NCI-H1417 treated with DMSO at 0.1 percent for 48 hours (cell line): ENCODE measurements at places on chromosomes 4 and X.

DNA sequence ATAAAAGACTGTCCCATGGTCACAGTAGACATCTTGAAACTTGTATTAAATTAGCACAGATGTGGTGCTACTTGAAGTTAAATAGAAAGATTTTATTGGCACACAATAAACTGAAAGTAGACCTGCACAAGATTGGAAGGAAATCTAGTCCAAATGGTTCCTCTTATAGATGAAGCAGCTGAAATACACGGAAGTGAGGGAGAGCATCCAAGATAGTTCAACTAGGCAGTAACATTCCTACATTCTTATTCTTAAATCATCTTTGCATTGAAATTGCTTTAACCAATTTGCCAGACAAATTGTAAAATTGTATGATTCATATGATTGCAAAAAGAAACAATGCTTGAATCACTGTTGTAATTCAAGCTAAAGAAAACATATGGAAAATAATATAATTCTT is 87.6 kb upstream of the VCX3B start:
- DNase-seq = no peak

- no peak for DNase-seq
Measured at GRCh38 chrX:119880552-119881437, 9.2 kb downstream of the NDUFA1 start.

GRCh38 chrX:72271091-72271788 is 5.8 kb downstream of the RPS4X start:
- DNase-seq = no peak

DNA sequence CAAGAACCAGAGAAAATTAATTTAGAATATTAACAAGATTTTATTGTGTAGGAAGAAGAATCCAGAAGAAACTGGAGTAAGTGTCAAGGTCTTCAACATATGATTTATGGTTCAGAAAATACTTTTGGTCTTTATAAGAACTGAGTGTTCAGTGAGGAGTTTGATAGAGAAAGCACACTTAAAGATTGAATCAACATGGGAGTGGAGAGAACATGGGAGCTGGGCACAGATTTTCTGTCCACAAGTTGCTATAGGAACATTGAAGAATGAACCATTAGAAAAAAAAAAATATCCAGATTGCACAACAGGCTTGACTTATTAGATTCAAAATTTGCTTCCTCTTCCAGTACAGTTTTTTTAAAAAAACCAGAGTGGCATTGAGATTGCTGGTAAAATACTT is 601.2 kb upstream of the GNPDA2 start:
- DNase-seq = no peak
